ENCODE measurements at places on chromosomes 4 and X.
A peak's percentile ranks its signal among the peaks of the same experiment; 100 is the strongest.

GRCh38 chrX:121902463-121902862 is 855.1 kb downstream of the GLUD2 start:
- DNase-seq, result no peak

DNA sequence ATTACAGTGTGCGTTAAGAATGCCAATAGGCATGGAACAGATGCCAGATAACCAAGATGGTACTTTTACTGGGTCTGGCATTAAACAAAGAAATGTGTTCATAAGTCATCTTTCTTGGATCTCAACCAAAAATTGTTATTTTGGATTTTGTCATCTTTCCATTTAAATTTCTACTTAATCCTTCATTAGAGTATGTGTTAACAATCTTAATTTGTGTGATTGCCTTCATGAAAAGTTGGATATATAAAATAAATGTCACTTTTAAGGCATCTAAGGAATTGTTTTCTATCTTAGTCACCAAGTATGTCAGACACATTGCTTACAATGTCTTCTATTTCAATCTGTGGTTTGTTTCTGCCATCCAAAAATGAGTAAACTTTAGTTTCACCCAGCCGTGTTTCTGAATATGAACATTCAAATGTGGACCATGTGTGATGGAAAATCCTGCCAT is 87.5 kb downstream of the PALLD start:
- DNase-seq, result no peak

DNA sequence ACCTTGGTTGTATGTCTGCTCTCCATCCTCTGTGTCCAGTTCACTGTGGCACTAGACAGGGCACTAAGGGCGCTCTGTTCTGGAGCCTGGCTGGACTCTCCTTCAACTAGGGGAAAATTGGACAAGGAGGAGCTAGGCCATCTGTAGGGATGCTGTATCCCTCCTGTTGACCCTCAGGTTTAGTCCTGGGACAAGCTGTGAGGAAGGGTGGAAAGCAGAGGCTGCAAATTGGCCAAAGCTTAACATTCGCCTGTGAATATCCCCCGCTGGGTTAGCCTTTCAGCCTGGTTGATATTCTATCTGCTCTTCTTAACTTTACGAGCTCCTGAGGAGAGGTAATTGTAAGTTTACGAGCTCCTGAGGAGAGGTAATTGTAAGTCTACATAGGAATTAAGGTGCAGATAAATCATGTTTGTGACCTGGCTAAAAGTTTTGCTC is 64.4 kb upstream of the ENPEP start:
- DNase-seq, result no peak

DNA sequence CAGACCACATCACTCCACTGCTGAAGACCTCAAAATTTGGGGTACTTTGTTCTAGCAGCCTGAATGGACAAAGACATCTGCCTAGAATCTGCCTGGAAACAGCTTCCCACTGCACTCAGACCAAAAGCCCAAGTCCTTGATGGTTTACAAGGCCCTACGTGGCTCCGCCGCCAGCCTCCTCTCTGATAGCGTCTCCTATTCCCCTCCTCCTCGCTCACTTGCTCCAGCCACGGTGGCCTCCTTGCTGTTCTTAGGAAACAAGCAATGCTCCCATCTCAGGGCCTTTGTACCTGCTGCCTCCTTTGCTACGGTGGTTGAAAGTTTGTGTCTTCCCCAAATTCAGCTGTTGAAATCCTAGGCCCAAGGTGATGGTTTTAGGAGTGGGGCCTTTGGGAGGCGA is 34.7 kb upstream of the SORCS2 start:
- DNase-seq, result no peak

DNA sequence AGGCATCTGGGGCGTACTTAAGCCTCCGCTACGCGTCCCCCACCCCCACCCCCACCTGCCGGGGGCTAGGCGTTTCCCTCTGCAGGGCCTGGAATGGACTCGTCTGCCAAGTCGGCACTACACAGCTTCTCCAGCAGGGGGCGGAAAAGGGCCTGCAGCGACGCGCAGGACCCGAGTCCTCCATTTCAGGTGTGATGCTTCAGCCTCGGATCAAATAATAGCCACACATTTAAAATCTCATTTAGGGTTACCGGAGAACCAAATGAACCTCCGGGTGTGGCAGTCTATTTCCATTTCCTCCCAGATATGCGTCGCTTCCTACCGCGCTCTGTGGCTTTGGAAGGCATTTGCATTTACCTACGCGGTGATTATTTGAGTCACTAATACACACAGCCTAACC is 2.9 kb downstream of the PAK3 start:
- peak; percentile 6 for DNase-seq

DNA sequence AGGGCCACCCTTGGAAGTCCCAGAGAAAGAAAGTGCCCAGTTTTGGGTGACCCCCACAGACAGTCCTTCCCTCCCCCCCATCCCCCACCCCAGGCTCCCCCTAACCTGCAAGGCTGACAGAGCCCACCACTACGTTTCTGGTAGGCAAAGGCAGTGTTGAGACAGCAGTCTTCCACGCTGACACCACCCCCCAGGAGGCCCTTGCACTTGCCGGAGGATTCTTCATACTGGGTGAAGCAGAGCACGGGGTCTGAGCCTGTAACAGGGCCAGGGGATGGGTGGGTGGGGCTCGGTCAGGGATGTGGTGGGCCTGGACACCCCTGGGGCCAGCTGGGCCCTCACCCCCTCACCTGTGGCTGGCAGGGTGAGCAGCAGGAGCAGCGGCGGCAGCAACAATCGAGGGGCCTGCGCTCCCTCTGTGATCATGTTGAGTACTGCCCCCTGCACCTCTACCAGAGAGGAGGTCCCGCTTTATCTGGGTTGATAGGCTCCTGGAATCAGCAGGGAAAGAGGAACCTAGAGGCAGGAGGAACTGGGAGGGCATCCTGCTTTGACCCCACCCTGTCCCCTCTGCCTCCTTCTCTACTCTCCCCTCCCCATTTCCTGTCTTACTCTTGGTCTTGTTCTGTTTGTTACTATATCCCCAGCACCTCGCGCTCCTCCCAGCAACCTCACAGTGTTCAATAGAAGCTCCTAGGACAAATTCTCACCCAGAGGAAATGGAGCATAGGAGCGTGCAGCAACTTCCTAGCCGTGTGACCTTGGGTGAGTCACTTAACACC is at the start of gene CFP:
CFP (minus strand) TSS at position 512 of the 782 bp plus-strand sequence; CDS start at position 426, 86 bp downstream.
- no peak for DNase-seq

GRCh38 chrX:24341795-24342194 is 18.6 kb upstream of the SUPT20HL1 start:
- DNase-seq, result no peak

Measured in activated gamma-delta T cell (primary cell).